ENCODE measurements at places on chromosomes 3 and 15.

DNA sequence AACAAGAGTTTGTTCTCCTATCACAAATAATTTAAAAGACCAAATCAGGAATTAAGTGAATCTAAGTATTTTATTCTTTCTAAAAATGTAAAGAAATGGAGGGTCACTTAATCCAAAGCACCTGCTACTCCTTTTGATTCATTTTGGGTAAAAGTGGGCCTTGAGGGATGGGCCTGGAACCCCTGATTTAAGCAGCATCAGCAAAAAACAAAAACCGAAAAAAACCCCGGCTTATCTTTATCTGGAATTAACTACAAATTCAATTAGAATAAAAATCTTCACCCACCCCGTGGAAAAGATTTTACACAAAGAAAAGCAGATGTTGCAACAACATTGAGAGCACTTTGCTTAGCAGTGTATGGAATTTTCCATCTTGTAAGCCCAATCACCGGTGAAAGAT is 1018.2 kb downstream of the MCTP2 start:
- no peaks in the 10 kb centered on the region for H3K4me1 ChIP-seq
- no peaks in the 10 kb centered on the region for H3K36me3 ChIP-seq
- no peak for DNase-seq
- H3K4me3 ChIP-seq: no peak overlapping the region
- no peaks in the 10 kb centered on the region for H3K27me3 ChIP-seq
- H3K27ac ChIP-seq: no peak overlapping the region

DNA sequence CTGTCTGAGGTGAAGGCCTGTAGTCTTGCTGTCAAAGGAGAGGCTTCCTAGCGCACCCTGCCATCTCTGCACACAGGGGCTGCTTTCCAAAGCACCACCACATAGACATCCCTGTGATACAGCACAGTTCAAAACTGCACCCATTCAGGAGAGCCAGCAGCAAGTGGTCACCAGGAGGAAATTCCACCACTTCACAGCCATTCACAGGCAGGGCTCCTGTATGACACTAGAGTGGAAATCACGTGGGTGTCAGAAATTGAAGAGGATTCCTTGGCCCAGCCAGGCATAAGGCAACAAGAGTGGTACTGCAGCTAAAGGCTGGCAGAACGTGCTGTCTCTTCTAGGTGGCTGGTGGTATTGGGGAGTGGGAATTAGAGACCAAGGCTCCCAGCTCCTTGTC is 102.8 kb downstream of the RFTN1 start:
- no peaks in the 10 kb centered on the region for H3K4me1 ChIP-seq
- H3K27me3 ChIP-seq: no peaks in the 10 kb centered on the region
- no peak for DNase-seq
- H3K4me3 ChIP-seq: no peak overlapping the region

DNA sequence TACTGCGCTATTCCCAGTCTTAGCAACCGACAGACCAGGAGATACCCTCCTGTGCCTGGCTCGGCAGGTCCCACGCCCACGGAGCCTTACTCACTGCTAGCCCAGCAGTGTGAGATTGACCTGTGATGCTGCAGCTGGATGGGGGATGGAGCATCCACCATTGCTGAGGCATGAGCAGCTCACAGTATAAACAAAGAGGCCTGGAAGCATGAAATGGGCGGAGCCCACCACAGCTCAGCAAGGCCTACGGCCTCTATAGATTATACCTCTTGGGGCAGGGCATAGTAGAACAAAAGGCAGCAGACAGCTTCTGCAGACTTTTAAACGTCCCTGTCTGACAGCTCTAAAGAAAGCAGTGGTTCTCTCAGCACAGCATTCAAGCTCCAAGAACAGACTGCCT is 160.3 kb downstream of the ANXA2 start:
- H3K27me3 ChIP-seq: no peaks in the 10 kb centered on the region
- H3K4me3 ChIP-seq: no peak overlapping the region
- no peaks in the 10 kb centered on the region for H3K4me1 ChIP-seq
- no peak for DNase-seq
- H3K27ac ChIP-seq: no peak overlapping the region

- peak; percentile 80 for DNase-seq
- H3K27ac ChIP-seq: peak overlapping the region; percentile 91
- H3K4me3 ChIP-seq: no peak overlapping the region
Observed at GRCh38 chr3:63945558-63946096, 33.4 kb upstream of the SCAANT1 start.

- peaks cover 72% of the 10 kb centered on the region for H3K4me1 ChIP-seq
- H3K36me3 ChIP-seq: no peaks in the 10 kb centered on the region
- H3K4me3 ChIP-seq: no peak overlapping the region
- no peaks in the 10 kb centered on the region for H3K27me3 ChIP-seq
- H3K27ac ChIP-seq: peak overlapping the region; percentile 24
Observed at GRCh38 chr3:124599147-124599765, 131.0 kb upstream of the UMPS start.

GRCh38 chr3:58630076-58630709 is 36.4 kb downstream of the FAM3D start:
- H3K36me3 ChIP-seq: no peaks in the 10 kb centered on the region
- DNase-seq: peak; percentile 70
- H3K27me3 ChIP-seq: no peaks in the 10 kb centered on the region
- peaks cover 42% of the 10 kb centered on the region for H3K4me1 ChIP-seq
- peak overlapping the region; percentile 73 for H3K27ac ChIP-seq

GRCh38 chr15:44163370-44163769 is 31.7 kb downstream of the FRMD5 start:
- DNase-seq: no peak
- H3K4me1 ChIP-seq: no peaks in the 10 kb centered on the region
- no peak overlapping the region for H3K4me3 ChIP-seq
- H3K27me3 ChIP-seq: no peaks in the 10 kb centered on the region
- H3K27ac ChIP-seq: no peak overlapping the region

GRCh38 chr3:81913886-81914663 is 152.6 kb upstream of the GBE1 start:
- no peaks in the 10 kb centered on the region for H3K4me1 ChIP-seq
- H3K36me3 ChIP-seq: no peaks in the 10 kb centered on the region
- DNase-seq: no peak
- no peak overlapping the region for H3K4me3 ChIP-seq
- no peaks in the 10 kb centered on the region for H3K27me3 ChIP-seq

DNA sequence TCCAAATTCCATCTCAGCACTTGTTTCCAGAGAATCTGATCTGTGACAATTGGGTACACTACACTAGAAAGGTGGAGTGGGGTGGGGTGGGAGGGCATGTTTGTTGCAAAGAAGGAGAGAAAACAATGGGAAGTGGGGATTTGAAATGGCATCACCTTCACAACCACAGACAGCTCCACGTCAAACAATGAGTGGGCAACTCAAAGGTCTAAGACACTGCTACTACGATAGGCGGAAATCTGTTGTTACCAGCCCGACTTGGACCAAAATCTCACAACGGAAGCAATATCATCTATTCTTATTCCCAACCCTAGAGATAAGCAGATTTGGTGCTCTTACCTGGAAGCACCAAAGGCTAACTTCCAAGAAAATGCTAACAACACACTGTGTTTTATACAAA is 3.3 kb downstream of the CYP19A1 start:
- no peak for DNase-seq
- H3K27ac ChIP-seq: no peak overlapping the region
- no peaks in the 10 kb centered on the region for H3K36me3 ChIP-seq

DNA sequence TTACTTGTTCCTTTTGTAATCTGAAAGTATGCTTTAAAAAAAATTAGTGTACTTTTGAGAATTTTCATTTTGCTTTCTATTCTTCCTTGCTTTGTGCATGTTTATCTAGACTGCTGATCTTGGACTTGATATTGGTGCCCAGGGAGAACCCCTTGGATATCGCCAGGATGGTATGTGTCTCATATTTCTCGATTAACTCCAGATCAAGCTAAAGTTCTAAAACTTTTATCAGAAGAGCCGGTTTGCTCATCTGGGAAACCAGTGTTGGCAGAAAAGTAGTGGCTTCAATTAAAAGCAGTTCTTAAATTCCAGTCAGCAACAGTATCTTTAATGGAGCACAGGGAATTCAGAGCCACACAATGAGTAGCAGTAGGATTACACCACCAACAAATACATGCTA is 38.6 kb downstream of the CTNNB1 start:
- no peaks in the 10 kb centered on the region for H3K4me1 ChIP-seq
- peaks cover 9% of the 10 kb centered on the region for H3K36me3 ChIP-seq
- H3K27ac ChIP-seq: no peak overlapping the region
- H3K4me3 ChIP-seq: no peak overlapping the region
- no peaks in the 10 kb centered on the region for H3K27me3 ChIP-seq

DNA sequence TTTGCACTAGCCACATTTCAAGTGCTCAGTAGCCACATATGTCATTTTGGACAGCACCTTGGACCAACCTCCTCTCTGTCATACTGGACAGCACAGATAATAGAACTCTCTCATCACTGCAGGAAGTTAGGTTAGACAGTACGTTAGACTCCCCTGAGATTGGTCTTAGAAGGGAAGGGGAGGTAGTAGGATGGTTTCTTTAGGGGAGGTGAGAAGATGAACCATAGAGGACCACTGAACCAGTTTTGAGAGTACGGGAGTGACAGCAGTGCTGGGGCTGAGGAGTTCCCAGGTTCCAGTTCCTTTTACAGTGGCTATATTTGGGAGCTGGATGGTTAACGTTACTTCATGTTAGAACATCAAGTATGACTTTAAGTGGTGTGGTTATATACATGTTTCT is 7.8 kb downstream of the LRCH3 start:
- no peak overlapping the region for H3K27ac ChIP-seq
- H3K4me1 ChIP-seq: no peaks in the 10 kb centered on the region
- H3K36me3 ChIP-seq: no peaks in the 10 kb centered on the region
- no peak for DNase-seq
- no peak overlapping the region for H3K4me3 ChIP-seq

GRCh38 chr3:149765762-149766334 is 13.6 kb upstream of the COMMD2 start:
- H3K4me1 ChIP-seq: no peaks in the 10 kb centered on the region
- no peaks in the 10 kb centered on the region for H3K27me3 ChIP-seq
- no peaks in the 10 kb centered on the region for H3K36me3 ChIP-seq
- no peak overlapping the region for H3K4me3 ChIP-seq

DNA sequence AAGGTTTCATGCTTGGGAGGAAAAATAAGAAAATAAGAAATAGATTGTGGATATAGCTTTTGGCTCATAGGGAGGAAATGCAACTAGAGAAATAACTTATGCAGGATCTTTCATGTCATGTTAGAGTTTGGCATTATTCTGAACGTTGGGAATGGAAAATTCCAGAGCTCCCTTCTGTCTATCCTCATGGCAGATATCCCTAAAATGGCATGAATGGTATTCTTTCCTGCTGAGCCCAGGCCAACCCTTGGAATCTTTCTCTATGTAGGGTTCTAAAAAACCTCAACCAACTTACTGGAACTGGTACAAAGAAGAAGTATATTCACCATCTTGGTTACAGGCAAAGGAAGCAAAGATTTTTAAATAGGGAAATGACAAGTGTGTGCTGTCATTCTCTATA is 212.5 kb downstream of the CHST2 start:
- no peak overlapping the region for H3K4me3 ChIP-seq
- DNase-seq: no peak
- no peak overlapping the region for H3K27ac ChIP-seq

GRCh38 chr3:171058058-171058457 is 31.5 kb upstream of the SLC2A2 start:
- H3K27me3 ChIP-seq: no peaks in the 10 kb centered on the region
- no peak overlapping the region for H3K4me3 ChIP-seq
- peaks cover 7% of the 10 kb centered on the region for H3K4me1 ChIP-seq
- H3K36me3 ChIP-seq: no peaks in the 10 kb centered on the region
- no peak overlapping the region for H3K27ac ChIP-seq

DNA sequence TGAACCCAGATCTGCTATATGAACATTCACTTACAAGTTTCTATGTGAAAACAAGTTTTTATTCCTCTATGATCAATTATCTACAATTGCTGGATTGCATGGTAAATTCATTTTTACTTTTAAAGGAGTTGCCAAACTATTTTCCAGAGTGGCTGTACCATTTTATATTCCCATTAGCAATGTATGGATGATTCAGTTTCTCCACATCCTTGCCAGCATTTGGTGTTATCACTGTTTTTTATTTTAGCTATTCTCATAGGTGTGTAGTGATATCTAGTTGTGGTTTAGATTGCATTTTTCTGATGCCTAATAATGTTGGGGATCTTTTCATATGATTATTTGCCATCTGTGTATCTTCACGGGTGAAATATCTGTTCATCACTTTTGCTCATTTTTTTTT is 78.3 kb downstream of the APBA2 start:
- H3K27ac ChIP-seq: no peak overlapping the region
- H3K4me1 ChIP-seq: no peaks in the 10 kb centered on the region
- H3K27me3 ChIP-seq: no peaks in the 10 kb centered on the region

DNA sequence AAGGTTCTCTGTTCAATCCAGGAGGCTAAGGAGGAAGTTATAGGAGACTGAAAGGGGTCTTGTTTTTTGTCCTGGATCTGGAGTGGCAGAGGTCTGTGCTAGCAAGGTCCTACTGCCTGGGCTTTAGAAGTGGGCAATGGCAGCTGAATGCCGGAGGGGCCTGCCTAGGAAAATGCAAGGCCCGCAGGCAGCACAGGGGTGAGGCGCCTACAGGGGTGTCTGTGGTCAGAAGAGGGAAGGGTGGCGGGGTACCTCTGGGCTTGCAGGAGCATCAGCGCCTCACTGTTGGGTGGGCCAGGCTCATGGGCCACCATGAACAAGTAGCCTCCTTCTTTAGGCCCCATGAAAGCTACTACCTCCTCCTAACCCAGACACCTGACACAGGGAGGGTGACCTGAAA is 175.4 kb downstream of the PEX5L start:
- H3K27ac ChIP-seq: no peak overlapping the region
- H3K4me3 ChIP-seq: no peak overlapping the region
- DNase-seq: no peak

DNA sequence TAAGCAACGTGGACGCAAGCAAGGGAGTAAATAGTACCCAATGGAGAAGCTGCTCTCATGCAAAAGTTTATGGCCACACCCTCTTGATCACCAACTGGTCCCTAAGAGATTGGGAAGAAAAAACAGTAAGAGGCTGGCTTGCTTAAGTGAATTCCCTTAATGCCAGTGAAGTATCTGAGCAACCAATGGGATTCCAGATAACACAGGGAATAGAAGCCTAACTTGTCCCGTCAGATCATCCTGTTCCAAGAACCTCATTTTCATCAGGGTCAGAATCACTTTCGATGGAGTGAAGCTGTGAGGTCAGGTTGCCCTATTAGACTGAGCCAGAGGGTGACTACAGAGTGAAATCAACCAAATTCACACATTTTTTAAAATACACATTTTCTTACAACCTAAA is 104.3 kb downstream of the CD47 start:
- H3K4me3 ChIP-seq: no peak overlapping the region
- H3K27me3 ChIP-seq: no peaks in the 10 kb centered on the region
- peak overlapping the region; percentile 25 for H3K27ac ChIP-seq
- H3K4me1 ChIP-seq: peaks cover 26% of the 10 kb centered on the region
- no peaks in the 10 kb centered on the region for H3K36me3 ChIP-seq

Measured in body of pancreas (tissue), 4 donors.